Daoy (cell line): ENCODE measurements at places on chromosomes 12 and 14. TPM values are rescaled to one million over a fixed set of nuclear protein-coding genes. Genes with fewer than 3 reads are reported as not detected.

KRT79 gene
- total RNA-seq = 0.57 and 2.6 TPM in 2 replicates

TMPRSS12 gene
- total RNA-seq = not detected in 2 replicates

KRT2 gene
- 0.03 and 0.40 TPM in 2 replicates for total RNA-seq

TRPV4 gene
- 0.51 and 0.65 TPM in 2 replicates for total RNA-seq

CCDC177 gene
- not detected in 2 replicates for total RNA-seq

SSPN gene
- 6.0 and 7.3 TPM in 2 replicates for total RNA-seq

OVCH1 gene
- not detected in 2 replicates for total RNA-seq

SP7 gene
- not detected in 2 replicates for total RNA-seq

MGP gene
- total RNA-seq = 39.0 and 76.2 TPM in 2 replicates

INSM2 gene
- total RNA-seq = 0.17 TPM in 1 of 2 replicates, not detected in the other

GRCh38 chr12:28884904-28885679 lies 264.0 kb upstream of the FAR2 start:
- no peak for DNase-seq

GRCh38 chr14:20830831-20831230 lies 28.2 kb upstream of the RNASE1 start:
- no peak for DNase-seq

DNA sequence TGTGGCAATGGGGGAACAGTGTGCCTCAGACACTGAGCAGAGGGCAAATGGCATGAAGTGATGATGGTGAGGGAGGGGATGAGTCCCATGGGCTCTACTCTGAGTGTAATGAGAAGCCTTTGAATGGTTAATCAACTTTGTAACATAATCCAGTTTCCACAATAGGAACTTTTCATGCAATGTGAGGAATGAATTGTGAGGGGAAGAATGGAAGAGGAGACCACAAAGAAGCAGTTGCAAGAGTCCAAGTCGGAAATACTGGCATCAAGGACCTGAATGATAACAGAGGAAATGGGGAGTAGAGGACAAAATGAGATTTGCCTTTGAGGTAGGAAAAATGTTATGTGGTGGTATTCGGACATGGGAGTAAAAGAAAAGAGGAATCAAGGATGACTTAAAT lies 476.9 kb upstream of the PRICKLE1 start:
- DNase-seq = no peak

GRCh38 chr12:2263901-2264300 lies 211.1 kb downstream of the CACNA1C start:
- DNase-seq = no peak

DNA sequence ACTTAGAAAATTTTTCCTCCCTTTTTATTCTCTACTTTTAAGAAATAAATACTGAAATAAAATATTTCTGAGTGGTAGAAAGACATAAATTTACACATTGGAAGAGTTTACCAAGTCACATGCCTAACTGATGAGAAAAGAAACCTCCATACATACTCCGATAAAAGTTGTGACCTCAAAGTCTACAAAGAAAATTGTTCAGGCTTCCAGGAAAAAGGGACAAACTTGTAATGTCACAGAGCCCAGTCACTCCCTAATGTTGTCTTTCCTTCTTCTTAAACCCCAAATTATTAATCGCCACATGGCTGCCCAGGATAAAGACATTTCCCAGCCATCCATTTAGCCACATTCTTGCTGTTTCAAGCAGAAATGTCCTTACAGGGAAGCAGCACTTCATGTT lies 455.3 kb downstream of the MDGA2 start:
- no peak for DNase-seq

DNA sequence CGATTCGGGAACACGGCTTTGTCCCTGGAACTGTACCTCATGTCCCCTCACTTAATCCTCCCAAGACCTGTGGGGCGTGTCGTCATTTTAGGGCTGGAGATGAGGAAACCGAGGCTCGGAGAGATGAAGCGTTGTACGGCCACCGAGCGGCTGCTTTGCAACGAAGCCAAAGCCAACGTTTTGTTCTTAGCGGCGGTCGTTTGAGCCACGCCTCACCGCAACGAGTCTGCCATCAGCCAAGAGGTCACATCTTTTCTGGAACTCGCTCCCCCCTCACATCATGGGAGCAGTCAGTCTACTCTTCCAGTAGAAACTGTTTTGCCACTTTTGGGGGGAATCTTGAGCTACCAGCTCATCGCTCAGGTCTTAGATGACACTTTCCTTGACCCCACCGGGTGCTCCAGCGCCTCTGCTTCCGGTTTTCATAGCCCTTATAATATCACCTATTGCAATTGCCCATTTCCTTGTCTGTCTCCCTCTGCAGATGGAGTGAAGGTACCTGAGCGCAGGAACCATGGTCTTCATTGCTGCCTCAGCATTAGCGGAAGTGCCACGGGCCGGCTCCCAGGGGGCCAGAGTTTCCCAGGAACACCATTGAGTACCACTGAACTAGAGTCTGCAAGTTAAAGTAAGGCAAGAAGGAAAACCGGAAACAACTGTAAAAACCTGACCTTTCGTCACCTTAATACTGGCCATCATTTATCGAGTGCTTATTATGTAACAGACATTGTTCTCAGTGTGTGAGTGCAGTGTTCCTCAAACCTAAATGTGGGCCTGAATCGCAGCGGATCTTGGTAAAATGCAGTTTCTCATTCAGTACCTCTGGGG lies 19.6 kb downstream of the NINJ2 start:
- DNase-seq = no peak

DNA sequence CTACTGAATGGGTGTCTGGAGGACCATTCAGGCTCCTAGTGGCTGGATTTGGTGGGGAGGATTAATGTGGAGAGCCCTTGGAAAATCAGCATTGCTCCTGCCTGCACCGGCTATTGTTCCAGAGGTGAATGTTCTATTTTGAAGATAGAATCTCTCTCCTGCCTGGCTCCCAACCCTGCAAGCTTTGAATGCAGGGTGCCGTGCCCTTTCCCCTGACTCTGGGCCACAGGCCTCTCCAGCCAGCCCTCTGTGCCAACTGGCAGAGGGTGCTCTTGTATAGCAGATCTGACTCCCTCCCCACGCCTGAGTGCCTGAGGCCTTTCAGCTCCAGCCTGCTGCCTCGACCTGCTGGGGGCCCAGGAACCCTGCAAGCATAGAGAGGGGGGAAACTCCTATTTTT lies 106.8 kb downstream of the TMEM260 start:
- DNase-seq = peak; percentile 45

DNA sequence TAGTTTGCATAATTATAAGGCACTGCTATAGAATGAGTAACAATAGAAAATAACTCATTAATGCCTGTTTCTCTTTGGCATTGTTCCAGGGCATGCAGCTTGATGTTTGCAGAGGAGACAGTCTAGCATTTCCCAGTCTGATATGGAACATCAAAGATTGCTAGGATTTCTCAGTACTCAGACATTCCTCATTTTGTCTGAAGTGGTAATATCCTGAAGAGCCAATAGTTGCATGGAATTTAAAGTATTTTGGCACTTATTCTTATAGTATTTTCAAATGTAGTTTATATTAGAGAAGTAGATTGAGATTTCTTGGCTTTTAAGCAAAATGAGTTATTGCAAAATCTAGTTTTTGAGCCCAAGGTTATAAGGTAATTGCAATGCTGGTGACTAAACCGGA lies 337.3 kb upstream of the E2F7 start:
- no peak for DNase-seq

- DNase-seq = no peak
These were observed 39.6 kb downstream of the HECTD4 start for GRCh38 chr12:112342587-112342986.

- peak; percentile 29 for DNase-seq
These were observed 64.6 kb downstream of the EP400 start for GRCh38 chr12:132014092-132014914.

DNA sequence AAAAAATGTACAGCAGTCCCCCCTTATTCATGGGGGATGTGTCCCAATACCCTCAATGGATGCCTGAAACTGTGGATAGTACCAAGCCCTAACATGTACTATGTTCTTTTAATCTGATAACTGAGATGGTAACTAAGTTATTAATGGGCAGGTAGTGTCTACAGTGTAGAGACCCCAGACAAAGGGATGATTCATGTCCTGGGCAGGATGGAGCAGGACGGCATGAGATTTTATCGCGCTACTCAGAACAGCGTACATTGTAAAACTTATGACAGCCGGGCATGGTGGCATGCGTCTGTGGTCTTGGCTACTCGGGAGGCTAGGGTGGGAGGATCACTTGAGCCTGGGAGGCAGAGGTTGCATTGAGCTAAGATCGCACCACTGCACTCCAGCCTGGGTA lies 37.1 kb downstream of the KIAA0586 start:
- DNase-seq = no peak

GRCh38 chr12:9782547-9783382 lies 22.1 kb upstream of the CD69 start:
- DNase-seq = no peak

DNA sequence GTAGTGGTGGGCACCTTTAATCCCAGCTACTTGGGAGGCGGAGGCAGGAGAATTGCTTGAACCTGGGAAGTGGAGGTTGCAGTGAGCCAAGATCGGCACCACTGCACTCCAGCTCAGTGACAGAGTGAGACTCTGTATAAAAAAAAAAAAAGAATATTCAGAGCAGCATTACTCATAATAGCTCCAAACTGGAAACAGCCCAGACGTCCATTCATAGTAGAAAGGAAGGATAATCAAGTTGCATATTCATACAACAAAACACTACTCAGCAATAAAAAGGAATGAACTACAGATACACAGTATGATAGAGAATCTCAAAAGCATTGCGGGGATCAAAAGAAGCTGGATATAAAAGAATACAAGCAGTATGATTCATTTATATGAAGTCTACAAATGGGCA lies 19.1 kb downstream of the TMEM30B start:
- DNase-seq = peak; percentile 49

DNA sequence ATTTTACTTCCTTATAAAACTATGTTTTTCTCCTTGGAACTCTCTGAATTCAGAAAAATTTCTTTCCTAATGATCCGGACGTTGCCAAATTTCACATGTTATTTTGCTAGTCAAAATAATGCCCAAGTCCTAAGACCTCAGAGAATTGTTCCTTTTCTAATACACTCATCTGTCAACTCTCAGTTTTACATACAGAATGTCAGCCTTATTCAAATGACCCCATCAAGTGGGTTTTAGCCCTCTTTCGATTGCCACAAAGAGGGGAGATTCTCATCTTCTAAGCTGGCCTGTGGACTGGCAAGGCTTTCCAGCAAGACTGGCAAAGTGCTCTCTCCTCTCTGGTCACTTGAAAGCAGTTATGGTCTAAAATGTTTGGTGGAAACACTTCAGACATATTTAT lies 99.3 kb upstream of the GPHB5 start:
- DNase-seq = no peak

DNA sequence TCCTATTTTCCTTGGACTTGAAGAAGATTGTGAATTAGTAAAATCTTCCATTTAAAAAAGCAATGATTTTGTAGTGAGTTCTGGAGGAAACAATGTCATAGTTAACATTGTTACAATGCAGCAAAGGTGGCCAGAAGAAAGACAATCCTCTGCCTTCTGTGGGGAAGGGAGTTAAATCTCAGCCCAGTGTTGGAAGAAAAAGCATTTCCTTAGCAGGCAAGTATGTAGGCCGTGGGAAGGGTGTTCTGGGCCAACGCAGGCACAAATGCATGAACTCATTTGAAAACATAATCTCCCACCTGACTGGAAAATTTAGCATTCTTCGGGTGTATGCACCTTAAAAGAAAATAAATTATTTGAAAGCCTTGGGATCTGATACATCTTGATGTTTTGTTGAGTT lies 258.6 kb downstream of the ADAMTS20 start:
- no peak for DNase-seq

- no peak for DNase-seq
These were observed 2.0 kb upstream of the ACVR1B start for GRCh38 chr12:51949342-51950030.

GRCh38 chr14:33016613-33017012 lies 77.9 kb downstream of the NPAS3 start:
- no peak for DNase-seq

DNA sequence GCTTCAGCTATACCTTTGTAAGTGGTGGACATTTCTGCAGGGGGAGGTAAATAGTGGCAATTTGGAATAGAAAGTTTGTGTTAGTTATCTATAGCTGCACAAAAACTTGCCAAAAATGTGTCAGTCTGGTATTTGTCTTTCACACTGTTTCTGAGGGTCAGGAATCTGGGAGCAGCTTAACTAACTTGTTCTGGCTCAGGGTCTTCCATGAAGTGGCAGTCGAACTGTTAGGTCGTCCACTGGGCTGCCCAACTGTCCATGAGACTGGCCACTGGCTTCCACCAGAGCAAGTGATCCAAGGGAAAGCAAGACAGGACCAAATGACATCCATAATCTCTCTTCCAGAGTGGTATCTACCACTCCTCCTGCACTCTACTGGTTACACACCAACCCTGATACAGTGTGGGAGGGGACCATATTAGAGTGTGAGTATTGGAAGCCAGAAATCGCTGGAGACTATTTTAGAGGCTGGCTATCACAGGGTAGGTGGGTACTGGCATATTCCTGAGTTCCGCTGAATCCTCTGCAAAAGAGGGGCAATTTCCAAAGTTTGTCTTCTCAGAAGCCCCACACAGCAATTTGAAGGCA lies 60.9 kb downstream of the DYRK2 start:
- DNase-seq = no peak

DNA sequence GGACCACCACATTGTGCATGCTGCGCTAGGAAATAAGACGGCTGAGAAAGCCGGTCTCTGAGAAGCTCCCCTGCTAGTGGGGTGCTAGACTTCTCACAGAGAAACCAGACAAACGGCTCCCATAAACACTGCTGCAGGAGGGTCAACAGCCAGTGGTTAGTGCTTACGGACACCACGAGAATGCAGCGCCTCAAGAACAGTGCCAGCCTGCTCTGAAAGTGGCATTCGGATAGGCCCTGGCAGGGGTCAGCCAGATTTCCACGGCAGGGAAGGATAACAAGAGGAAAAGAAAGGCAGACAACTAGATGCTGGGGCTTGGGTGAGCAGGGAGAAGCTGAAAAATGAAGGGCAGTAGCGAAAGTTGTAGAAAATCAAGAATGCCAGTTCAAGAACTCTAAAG lies 26.4 kb downstream of the PPTC7 start:
- no peak for DNase-seq

- DNase-seq = no peak
These were observed 557.3 kb downstream of the TMTC2 start for GRCh38 chr12:83244001-83244400.

DNA sequence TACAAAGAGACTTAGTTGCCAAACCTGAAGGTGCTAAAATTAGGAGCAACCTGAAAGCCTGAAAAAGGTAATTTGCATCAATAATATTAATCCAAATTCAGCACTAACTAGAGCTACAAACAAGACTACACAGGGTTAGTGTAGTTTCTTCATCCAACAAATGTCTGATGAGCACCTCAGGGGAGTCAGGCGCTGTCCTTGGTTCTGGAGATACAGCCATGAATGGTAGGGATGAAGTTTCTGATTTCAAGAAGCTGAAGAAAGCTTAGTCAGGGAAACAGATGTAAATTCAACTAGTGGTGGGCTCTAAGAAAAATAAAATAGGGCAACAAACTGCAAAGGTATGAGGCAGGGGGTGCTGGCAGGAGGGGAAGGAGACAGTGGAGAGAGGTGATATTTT lies 266.3 kb downstream of the GLT1D1 start:
- no peak for DNase-seq

- no peak for DNase-seq
These were observed 69.8 kb upstream of the IFNG-AS1 start for GRCh38 chr12:67919406-67919805.

DNA sequence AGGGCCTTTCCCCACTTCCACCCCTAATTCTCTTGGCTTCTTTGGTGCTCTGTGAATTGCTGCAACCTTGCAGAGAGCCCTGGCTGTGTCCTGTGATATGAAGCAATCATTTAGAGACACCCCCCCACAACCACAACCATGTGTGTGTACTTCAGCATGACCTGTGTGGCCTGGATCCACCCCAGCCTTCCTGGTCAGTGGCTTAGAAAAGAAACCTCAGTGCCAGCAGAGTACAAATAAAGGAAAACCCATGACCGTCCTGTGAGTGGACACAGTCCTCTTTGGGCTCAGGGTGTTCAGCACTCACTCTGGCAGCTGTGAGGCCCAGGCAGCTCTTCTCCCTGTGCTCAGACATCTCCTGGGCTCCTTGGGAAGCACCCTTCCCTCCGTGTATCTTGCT lies 206.6 kb upstream of the DIO3 start:
- no peak for DNase-seq
